ENCODE measurements at places on chromosomes 7 and 10.

DNA sequence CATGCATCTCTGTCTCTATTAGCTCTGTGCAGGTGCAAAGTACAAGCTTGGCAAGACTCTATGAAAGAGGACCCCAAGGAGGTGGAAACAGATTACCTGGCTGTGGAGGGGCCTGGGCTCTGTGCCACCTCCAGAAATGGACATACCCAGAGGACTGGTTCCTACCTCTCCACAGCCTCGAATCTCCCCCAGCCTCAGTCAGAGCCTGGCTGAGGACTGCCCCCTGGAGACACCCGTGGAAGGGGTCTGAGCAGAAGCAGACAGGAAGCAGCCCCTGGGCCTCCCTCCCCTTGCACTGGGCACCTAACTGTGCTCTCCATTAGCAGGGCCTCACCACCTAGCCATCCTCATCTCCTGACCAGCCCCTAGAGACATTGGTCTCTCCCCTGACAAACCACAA lies 92.0 kb downstream of the DLG5 start:
- no peak for DNase-seq

DNA sequence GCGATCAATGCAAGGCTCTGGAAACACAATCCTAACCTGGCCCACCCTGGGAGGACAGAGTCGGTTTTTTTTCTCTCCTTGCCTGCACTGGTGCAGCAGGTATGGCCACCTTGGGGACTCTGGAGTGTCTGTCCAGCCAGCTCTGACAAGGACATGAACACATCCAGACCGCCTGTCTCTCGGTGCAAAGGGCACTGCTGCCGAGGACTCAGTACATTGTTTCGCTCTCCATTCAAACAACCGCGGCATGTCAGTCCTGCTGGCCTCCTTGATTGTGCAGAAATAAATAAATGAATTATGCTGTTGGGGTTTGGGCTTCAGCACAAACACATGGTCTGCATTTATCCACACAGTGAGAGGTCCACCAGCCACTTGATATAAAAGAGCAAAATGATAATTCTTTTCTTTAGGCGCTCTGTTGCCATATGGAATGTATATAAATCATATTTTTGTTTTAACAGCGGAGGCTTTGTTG lies 565.2 kb downstream of the KCNMA1 start:
- DNase-seq = no peak

GRCh38 chr10:78776756-78777155 lies 292.0 kb upstream of the ZMIZ1 start:
- DNase-seq = no peak

DNA sequence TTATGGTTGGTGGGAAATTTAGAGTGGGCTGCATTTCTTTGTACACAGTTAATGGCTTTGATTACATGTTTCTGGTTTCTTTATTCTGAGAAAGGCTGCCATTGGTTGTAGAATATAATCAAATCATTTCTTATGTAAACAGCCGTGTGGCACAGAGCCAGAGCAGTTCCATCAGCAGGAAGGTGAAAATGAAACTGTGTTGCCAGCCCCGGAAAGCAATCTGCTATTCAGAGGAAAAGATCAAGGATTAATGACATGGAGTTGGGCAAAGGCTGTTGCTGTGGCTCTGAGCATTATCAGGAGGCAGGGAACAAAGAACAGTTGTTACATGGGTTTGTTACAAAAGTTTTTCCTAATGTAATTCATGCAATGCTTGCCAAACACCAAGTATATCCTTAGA lies 74.2 kb upstream of the ZNF716 start:
- no peak for DNase-seq

GRCh38 chr10:1538531-1539061 lies 198.7 kb downstream of the ADARB2 start:
- DNase-seq = no peak

GRCh38 chr7:4799508-4800268 lies 24.3 kb downstream of the AP5Z1 start:
- DNase-seq = no peak

- no peak for DNase-seq
Observed at GRCh38 chr7:19091550-19092200, 25.8 kb downstream of the TWIST1 start.

DNA sequence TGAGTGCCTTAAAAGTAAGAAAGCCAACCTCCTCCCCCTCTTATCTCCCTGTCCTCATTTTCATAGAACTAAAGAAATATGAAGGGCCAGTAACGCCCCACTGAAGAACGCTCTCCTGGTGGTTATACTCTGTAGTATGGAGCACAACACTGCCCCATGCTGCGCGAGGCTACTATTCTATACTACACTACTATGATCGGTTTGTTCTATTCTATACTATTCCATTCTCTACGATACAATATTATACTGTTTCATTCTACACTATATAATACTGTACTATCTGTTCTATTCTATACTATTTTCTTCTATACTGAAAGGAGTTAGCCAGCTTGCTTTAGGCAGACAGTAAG lies 34.8 kb downstream of the DIP2C start:
- DNase-seq = no peak

- DNase-seq = no peak
Observed at GRCh38 chr7:43749383-43749940, 9.0 kb upstream of the BLVRA start.

GRCh38 chr7:55244006-55244745 lies 121.0 kb upstream of the LANCL2 start:
- DNase-seq = no peak

GRCh38 chr10:52623761-52624160 lies 148.8 kb downstream of the MBL2 start:
- DNase-seq = no peak

DNA sequence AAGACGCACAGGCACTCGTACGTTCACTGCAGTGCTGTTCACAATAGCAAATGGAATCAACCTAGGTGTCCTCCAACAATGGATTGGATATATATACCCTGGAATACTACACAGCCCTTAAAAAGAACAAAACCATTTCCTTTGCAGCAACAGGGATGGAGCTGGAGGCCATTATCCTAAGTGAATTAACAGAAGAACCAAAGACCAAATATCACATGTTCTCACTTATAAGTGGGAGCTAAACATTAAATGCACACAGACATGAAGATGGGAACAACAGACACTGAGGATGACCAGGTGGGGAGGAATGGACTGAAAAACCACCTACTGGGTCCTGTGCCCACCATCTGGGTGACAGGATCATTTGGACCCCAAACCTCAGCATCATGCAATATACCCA lies 52.0 kb upstream of the EBF3 start:
- DNase-seq = no peak

GRCh38 chr10:60444494-60445064 lies 54.9 kb upstream of the ANK3 start:
- DNase-seq = no peak

DNA sequence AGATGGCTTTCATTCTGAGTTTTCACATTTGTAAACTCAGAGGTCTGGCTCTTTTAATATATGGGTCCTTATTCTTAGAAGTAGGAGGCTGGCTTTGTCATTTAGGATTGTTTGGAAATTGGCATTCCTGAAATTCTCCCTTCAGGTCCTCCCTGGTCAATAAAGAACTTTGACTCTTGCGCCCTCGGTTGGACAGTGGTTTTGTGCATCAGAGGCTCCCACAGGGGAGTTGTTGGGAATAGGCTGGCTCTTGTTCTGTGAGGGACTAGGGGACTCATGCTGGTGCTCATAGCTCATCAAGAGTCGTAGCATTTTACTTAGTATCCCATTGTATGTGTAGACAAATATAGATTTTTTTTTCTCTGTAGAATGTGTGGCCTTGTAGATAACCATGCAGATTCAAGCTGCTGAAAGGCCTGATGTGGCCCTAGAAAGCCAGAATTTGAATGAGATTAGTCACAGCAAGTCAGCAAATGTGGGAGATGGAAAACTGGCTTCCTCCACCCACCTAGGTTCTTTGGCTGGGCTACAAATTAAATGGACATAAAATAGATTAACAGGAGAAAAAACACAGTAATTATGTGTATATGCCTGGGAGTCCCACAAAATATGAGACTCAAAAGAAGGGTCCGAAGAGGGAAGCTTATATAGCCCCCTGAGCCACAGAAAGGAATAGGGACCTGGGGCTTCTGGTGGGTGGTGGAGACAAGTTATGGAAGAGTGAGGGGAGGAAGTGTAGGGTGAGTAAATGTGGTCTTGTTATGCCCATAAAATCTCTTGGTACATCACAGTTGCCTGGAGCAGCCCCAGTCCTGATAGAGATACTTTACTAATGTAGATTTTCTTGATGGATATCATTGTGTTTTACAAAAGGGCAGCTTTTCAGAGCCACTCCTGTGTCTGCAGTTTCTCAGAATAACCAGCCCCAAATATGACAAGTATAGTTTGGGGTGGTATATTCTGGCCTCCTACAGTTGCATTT lies 94.6 kb upstream of the BTBD16 start:
- DNase-seq = no peak

DNA sequence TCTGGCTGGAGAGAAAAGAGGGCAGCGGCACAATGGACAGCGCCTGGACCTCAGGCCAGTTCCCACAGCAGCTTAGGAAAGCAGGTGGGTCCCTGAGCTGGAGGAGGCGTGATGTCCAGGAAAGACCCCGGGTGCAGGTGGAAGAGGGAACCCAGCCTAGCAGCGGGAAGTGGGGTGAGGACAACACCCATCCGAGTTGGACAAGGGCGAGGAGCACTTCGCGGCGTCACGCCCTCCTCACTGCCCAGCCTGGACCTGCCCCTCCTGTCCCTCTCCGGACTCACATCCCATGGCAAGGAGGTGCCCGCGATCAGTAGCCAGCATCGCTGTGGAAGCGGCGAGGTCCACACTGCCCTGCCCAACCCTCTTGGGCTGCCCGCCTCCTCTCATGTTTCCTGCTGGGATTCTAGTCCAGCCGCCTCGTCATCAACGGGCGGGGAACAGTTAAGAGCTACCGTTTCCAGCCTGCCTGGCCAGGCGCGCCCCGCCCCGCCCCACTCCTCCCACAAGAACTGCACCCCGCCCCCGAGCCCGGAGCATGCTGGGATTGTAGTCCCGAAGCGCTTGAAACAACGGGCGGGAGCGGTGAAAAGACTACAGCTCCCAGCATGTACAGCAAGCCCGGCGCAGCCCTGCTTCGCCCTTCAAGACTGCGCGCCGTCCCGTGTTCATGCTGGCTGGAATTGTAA lies 930.6 kb upstream of the ZNF722 start:
- no peak for DNase-seq

- DNase-seq = no peak
Observed at GRCh38 chr10:19705250-19705649, 111.0 kb upstream of the PLXDC2 start.

DNA sequence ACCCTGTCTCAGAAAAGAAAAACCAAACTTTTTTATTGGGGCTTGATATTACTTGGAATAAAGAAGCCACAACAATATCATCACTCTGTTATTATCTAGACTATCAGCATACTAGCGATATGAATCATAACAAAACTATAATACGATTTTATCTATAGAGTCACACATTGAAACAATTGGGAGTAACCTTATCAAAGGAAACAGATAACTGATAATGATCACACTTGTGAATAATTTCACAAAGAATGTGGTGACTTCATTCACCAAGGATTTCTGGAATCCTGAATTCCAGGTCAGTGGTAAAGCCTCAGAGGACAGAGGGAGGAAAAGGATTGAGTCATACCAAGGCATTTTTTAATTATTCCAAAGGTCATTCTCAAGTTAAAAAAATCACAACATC lies 32.1 kb upstream of the NMT2 start:
- DNase-seq = no peak

Data from stimulated activated CD4-positive, alpha-beta T cell treated with anti-CD3 and anti-CD28 coated beads, Interleukin-15, amount 100 ng/mL, for 1 hour (primary cell).